Pons (tissue), 1 donor: ENCODE measurements at places on chromosomes 3 and 15.

GRCh38 chr3:50323614-50324199 lies 1.2 kb upstream of the HYAL2 start:
- DNase-seq: no peak

DNA sequence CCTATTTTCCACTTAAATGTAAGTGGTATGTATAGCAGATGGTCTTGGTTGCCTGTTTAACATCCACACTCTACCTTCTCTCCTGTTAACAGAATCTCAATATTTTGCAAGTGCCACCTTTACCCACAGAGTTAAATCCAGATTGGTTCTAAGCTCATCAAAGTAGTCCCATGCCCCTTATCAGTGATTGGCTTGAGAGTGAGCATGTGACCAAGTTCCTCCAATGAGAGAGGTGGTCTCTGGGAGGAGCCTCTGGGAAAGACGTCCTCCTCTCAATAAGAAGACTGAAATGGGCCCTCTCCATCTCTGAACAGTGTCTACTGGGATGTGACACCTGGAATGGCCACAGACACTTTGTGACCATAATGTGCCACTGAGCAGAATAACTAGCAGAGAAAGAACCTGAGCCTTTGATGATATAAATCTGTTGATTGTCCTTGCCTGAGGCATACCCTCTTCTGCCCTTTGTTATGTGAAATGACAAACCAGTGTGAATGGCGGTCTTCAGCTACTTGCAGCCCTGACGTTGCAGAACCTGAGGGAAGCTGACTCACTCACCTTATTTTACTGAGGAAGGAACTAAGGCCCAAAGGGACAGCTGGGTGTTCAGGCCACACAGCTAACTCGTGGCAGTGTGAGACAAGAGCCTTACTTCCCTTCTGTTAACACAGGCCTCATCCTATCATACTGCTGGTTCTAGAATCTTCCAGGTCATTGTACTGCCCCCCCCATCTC lies 42.4 kb upstream of the LARS2 start:
- no peak for DNase-seq

DNA sequence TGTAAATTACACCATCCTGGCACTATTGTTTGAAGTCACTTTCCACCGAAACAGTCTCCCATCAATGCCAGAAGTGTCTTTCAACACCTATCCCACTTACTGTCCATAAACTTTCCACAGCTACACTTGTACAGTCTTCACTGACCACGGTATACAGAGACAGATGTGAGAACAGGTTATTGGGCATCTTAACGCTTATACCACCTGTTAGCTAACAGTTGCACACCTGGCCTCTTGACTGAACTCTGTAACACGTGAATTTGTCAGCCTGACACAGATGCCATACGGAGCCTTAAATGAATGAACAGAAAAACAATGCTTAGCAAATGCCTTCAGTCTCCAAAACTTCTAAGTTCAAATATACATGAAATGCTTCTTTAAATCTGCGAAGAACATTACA lies 440.5 kb downstream of the SHQ1 start:
- DNase-seq: no peak

GRCh38 chr3:2334921-2335320 lies 236.3 kb downstream of the CNTN4 start:
- DNase-seq: no peak

DNA sequence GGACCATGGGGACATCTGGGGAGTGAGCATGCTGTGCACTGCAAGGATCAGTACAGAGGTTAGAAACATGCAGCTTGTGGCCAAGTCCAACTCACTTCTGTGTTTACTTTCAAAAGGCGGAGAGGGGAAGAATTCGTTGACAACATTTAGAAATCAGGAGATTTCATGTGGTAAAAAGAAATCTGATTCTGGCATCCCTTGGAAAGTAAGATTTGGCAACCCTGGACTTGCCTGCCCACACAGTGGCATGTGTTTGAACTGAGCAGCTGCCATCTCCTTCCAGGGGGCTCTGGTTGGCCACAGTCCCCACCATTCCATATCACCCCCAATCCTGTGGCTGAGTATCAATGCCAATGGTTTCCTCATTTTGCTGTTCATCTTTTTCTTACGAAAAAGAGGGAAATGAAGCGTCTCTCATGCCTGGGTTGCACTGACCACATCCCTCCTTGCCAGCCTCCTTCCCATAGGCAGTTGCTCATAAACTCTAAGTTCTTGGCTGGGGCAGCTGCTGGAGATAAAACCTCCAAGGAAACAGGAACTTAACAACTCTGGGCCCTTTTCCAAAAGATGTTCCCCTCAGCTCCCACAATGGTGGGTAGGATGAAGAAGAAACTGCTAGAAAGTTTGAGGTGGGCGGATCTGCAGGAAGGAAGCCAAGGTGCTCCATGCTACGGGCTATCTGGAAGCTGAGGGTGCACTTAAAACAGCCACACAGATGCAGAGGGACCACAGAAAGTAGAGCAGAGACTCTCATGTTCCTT lies 29.2 kb downstream of the SLC6A11 start:
- DNase-seq: peak; percentile 35

GRCh38 chr3:194277104-194277785 lies 73.9 kb downstream of the CPN2 start:
- no peak for DNase-seq

DNA sequence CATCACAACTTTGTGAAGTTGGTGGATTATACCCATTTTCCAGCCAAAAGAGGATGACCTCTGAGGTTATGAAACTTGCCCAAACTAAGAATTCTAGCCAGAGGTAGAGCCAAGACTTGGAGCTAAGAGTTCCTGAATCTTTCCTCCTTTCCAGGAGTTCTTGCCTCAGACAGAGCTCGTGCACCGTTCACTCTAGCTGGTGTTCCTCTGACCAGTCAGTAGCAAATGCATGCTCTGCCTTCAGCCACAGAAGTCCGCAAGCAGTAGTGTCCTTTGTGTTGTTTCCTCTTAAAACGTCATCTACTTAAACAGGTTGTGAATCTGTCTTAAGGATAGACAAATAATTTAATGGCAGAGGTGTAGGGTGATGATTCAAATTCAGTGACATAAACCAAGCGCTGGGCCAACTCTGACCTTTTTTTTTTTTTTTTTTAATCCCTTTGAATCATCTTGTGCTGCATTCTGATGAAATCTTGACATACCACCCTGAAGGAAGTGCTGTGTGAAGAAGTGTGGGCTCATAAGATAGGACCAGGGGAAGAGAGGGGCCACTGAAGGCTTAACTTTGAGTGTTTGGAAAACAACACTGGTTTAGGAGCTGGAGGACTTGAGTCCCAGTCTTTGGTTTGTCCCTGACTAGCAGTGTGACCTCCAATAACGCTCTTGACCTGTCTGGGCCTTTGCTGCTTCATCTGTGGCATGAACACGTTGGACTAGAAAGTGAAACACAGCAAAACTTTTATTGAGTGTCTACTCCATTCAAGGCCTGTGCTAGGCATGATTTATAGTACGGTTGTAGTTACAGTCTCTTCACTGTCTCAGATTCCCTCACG lies 53.4 kb downstream of the ITPR1 start:
- DNase-seq: no peak

GRCh38 chr15:44593042-44593736 lies 56.2 kb downstream of the EIF3J start:
- no peak for DNase-seq

GRCh38 chr3:38561746-38562466 lies 65.8 kb downstream of the EXOG start:
- DNase-seq: no peak

- DNase-seq: no peak
Measured at GRCh38 chr3:59810606-59811005, 760.8 kb upstream of the CFAP20DC start.
